ENCODE measurements at places on chromosomes 4 and X. TPM values are rescaled to one million over a fixed set of nuclear protein-coding genes. Genes with fewer than 3 reads are reported as not detected.

Gene TRAPPC11
- total RNA-seq, result 33.3 TPM

Gene ARMCX4
- 2.2 TPM for total RNA-seq

Gene KLHL2
- total RNA-seq, result 23.7 TPM

Gene AFP
- not detected for total RNA-seq

Gene PAGE2B
- total RNA-seq, result not detected

Gene TMEM165
- total RNA-seq, result 101 TPM

Gene SRPK3
- total RNA-seq, result 0.33 TPM

Gene ASMTL
- 13.7 TPM for total RNA-seq

Gene CENPC
- total RNA-seq, result 12.3 TPM

Gene TMEM154
- total RNA-seq, result 107 TPM

Gene DSPP
- not detected for total RNA-seq

Gene EDA2R
- 22.8 TPM for total RNA-seq

Gene SHROOM3
- total RNA-seq, result 27.4 TPM

Gene COL4A6
- 56.8 TPM for total RNA-seq

Gene AFF1
- total RNA-seq, result 24.8 TPM

Gene APOOL
- 11.3 TPM for total RNA-seq

Gene PAGE1
- total RNA-seq, result not detected

Gene DUX4
- not detected for total RNA-seq

Gene ADGRG2
- 0.17 TPM for total RNA-seq

Gene SSX7
- not detected for total RNA-seq

Gene CDKL2
- 1.8 TPM for total RNA-seq

Gene ADAMTS3
- total RNA-seq, result 0.24 TPM
